Thoracic aorta (tissue), 2 donors: ENCODE measurements at places on chromosomes 4 and X. TPM values are rescaled to one million over a fixed set of nuclear protein-coding genes. Genes with fewer than 3 reads are reported as not detected.

The ETDA gene
- total RNA-seq, result not detected

The RIBC1 gene
- total RNA-seq, result not detected

The PAGE2 gene
- total RNA-seq, result not detected

The RBMXL3 gene
- total RNA-seq, result not detected

The GAK gene
- total RNA-seq, result 111 TPM

The HPSE gene
- 1.4 TPM for total RNA-seq

The TTC29 gene
- total RNA-seq, result not detected

The TNIP3 gene
- total RNA-seq, result 1.1 TPM

The AASDH gene
- 7.9 TPM for total RNA-seq

The OTUD6A gene
- not detected for total RNA-seq

DNA sequence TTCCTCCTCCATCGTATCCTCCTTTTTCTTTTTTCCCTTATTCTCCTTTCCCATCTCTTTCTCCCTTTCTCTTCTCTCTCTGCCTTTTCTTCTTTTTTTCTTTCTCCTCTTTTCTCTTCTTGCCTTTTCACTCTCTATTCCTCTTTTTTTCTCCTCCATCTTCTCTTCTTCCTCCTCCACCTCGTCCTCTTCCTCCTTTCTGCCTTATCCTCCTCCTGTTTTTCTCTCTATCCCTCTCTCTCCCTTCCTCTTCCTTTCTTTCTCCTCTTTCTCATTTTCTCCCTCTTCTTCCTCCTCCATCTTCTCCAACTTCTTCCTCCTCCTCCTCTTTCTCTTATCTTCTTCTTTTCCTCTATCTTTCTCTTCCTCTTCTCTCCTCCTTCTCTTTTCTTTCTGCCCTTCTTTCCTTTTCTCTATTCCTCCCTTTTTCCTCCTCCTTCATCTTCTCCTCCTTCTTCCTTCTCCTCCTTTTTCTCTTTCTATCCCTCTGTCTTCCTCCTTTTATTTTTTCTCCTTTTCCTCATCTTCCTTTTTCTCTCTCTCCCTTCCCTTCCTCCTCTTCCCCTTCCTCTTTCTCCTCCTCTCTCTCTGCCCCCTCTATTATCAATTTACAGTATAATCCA, 269.1 kb downstream of the DHRSX start:
- DNase-seq, result no peak
- no peaks in the 10 kb centered on the region for H3K27me3 ChIP-seq
- H3K4me1 ChIP-seq, result no peaks in the 10 kb centered on the region

DNA sequence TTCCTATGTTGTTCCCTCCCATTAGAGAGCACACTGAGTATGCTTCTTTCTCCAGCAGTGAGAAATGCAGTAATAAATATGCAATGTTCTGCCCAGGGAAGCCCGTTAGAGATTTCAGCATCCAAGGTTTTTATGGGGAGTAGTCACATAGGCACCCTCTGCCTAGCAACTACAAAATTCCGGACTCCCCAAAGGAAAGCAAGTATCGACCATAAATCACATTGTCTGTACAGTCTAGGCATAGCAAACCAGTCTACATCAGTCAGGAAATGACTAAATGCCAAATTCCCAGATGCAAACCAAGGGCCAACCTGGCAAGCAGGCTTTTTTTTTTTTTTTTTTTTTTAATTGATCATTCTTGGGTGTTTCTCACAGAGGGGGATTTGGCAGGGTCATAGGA, 34.8 kb downstream of the GPR101 start:
- no peak overlapping the region for H3K4me3 ChIP-seq
- no peak for DNase-seq
- no peaks in the 10 kb centered on the region for H3K27me3 ChIP-seq
- H3K36me3 ChIP-seq, result no peaks in the 10 kb centered on the region
- no peaks in the 10 kb centered on the region for H3K4me1 ChIP-seq

DNA sequence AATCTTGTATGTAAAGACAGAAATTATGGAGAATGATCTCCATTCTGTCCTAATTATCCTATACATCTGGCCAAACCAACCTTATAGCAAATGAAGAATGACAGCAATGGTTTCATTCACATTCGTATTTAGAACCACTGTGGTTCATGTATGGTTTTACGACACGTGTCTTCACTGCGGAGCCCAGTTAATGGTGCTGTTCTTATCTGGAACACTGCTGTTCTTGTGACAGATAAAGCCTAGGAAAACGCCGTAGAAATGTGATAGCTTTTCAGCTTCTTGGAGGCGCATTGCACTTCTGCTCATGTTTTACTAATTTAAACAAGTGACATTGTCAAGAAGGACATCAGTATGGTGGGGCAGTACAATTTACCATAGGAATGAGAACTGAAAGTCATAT, 2266.4 kb upstream of the TENM3 start:
- no peak overlapping the region for H3K27ac ChIP-seq
- no peaks in the 10 kb centered on the region for H3K36me3 ChIP-seq
- no peaks in the 10 kb centered on the region for H3K27me3 ChIP-seq
- DNase-seq, result no peak
- no peaks in the 10 kb centered on the region for H3K4me1 ChIP-seq
- H3K4me3 ChIP-seq, result no peak overlapping the region

GRCh38 chr4:62250100-62250499, 1050.0 kb downstream of the ADGRL3 start:
- no peak overlapping the region for H3K27ac ChIP-seq
- no peaks in the 10 kb centered on the region for H3K4me1 ChIP-seq
- H3K4me3 ChIP-seq, result no peak overlapping the region
- no peaks in the 10 kb centered on the region for H3K27me3 ChIP-seq

DNA sequence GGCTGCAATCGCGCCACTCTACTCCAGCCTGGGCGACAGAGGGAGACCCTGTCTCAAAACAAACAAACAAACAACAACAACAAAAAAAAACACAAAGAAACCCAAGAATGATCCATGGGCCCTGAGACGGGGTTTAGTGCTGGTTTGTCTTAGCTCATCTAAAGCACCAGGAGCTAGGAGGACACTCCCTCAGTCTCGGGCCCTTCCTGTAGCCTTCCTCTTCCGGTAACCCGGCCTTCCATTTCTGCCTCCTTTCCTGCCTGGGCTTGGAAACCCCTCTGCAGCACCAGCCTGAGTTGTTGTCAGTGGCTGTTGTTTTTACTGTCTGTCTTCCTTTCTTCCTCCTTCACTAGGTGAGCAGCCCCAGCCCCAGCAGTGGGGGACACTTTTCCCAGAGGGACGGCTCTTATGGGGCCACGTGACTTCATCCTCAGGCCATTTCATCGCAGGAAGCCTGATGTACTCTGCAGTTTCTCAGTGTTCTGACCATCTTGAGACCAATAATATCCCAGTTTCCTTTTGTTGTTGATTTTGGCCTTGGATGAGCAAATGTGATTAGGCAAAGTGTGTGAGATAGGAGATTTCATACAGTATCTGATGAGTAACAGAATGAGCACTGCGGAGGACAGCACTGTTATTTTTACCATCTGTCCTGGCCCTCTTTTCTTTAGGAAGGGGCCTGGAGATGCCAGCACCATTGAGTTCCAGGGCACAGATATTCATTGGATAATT, 90.1 kb downstream of the ANAPC4 start:
- no peak overlapping the region for H3K4me3 ChIP-seq
- H3K4me1 ChIP-seq, result no peaks in the 10 kb centered on the region
- no peak for DNase-seq
- H3K36me3 ChIP-seq, result no peaks in the 10 kb centered on the region
- H3K27me3 ChIP-seq, result no peaks in the 10 kb centered on the region

DNA sequence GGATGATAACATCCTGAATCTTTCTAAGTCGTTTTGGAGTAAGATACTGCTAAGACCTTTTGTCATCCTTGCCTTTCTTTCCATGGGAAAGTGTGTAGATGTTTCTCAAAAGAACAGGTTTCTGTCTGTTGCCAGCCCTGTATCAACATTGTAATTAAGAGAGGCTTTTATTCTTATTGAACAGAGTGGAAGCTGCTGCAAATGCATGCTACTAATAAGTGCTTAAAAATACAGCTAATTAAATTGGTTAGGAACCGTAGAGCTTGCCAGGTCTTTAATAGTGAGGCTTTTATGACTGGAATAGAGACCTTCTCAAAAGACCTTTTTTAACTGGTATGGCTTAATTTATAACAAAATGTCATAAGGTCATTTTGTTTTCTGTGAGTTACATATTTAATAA, 34.4 kb downstream of the INTU start:
- no peaks in the 10 kb centered on the region for H3K36me3 ChIP-seq
- no peak overlapping the region for H3K27ac ChIP-seq
- H3K27me3 ChIP-seq, result no peaks in the 10 kb centered on the region
- no peak overlapping the region for H3K4me3 ChIP-seq

DNA sequence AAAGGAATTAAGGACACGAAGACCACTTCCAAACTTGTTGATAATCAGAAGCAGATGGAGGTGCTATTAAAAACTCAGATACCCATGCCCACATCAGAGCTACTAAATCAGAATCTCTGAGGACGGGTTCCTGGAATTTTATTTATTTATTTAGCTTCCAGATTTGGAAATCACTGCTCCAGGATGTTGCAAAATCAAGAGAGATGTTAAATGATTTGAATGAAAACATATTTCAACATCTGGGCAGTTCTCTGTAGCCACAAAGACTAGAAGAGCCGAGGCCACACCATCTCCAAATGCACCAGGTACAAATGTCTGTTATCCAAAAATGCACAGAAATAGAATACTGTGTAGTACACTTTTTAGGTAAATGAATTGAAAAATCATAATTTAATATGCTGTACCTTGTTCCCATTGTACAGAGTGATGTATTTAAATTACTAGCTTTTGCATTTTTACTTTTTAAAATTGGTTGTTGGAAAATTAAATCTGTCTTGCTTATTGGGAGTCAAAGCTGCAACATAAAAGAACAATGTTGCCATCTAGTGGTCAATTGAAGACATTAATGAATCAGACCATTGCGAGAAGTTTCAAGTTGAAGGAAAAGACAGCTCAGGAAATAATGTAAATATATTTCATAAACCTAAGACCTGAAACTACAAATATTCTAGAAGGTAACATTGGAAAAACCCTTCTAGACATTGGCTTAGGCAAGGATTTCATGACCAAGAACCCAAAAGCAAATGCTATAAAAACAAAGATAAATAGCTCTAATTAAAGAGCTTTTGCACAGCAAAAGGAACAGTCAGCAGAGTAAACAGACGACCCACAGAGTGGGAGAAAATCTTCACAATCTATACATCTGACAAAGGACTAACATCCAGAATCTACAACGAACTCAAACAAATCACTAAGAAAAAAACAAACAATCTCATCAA, 151.3 kb upstream of the TTC29 start:
- peaks cover 11% of the 10 kb centered on the region for H3K4me1 ChIP-seq
- H3K36me3 ChIP-seq, result no peaks in the 10 kb centered on the region
- no peak overlapping the region for H3K4me3 ChIP-seq
- no peak for DNase-seq
- H3K27me3 ChIP-seq, result no peaks in the 10 kb centered on the region
- H3K27ac ChIP-seq, result no peak overlapping the region

- H3K27me3 ChIP-seq, result no peaks in the 10 kb centered on the region
- H3K27ac ChIP-seq, result no peak overlapping the region
- peaks cover 56% of the 10 kb centered on the region for H3K36me3 ChIP-seq
- no peaks in the 10 kb centered on the region for H3K4me1 ChIP-seq
- no peak overlapping the region for H3K4me3 ChIP-seq
Observed at GRCh38 chr4:7004331-7004730, 38.8 kb upstream of the TADA2B start.

- H3K4me3 ChIP-seq, result no peak overlapping the region
- no peaks in the 10 kb centered on the region for H3K4me1 ChIP-seq
- no peak overlapping the region for H3K27ac ChIP-seq
- DNase-seq, result no peak
- no peaks in the 10 kb centered on the region for H3K36me3 ChIP-seq
Observed at GRCh38 chr4:163350672-163351071, 7.0 kb downstream of the NPY5R start.

DNA sequence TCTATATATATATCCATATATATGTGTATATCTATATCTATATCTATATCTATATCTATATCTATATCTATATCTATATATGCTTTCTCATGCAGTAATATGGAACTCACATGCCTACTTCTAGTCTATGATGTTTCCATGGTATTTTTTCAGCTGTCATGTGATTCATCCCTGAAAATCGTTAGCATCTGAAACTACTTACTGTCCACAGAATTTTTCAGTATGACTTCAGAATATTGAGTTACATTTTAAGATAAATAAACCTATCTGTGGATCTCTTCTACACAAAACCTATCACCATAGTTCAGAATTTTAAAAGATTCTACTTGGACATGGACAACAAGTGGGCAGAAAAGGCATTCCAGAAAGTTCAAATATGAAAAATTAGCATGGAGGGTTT, 855.1 kb upstream of the INTU start:
- H3K27ac ChIP-seq, result no peak overlapping the region
- no peaks in the 10 kb centered on the region for H3K27me3 ChIP-seq
- no peak for DNase-seq
- H3K4me3 ChIP-seq, result no peak overlapping the region
- H3K36me3 ChIP-seq, result no peaks in the 10 kb centered on the region

DNA sequence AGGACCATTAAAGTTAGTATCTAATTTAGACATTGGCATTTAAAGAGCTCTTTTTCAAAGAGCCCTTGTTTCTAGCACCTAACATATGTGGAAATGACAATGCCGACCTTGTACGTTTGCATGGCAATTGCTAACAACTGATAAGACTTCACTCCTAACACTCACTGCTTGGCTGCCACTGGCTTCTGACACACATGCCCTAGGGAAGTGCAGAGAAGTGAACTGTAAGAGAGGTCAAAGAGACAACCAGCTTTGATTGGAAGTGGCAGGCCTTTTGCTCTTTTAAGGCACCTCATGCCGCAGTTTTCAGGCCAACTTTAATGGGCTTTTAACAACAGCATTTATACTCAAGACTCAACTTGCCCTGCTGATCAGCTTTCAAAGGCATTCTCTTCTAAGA, 158.4 kb downstream of the RAB28 start:
- no peaks in the 10 kb centered on the region for H3K36me3 ChIP-seq
- H3K27ac ChIP-seq, result no peak overlapping the region
- H3K27me3 ChIP-seq, result no peaks in the 10 kb centered on the region
- no peak for DNase-seq

GRCh38 chr4:83725336-83726085, 189.6 kb downstream of the GPAT3 start:
- H3K27me3 ChIP-seq, result no peaks in the 10 kb centered on the region
- no peak for DNase-seq
- no peaks in the 10 kb centered on the region for H3K4me1 ChIP-seq

GRCh38 chrX:133151336-133151735, 54.4 kb upstream of the USP26 start:
- no peak overlapping the region for H3K27ac ChIP-seq
- no peaks in the 10 kb centered on the region for H3K36me3 ChIP-seq
- H3K27me3 ChIP-seq, result no peaks in the 10 kb centered on the region
- H3K4me3 ChIP-seq, result no peak overlapping the region
- H3K4me1 ChIP-seq, result no peaks in the 10 kb centered on the region

GRCh38 chrX:40177117-40177430, 79.3 kb upstream of the BCOR start:
- no peaks in the 10 kb centered on the region for H3K36me3 ChIP-seq
- no peaks in the 10 kb centered on the region for H3K27me3 ChIP-seq
- peaks cover 7% of the 10 kb centered on the region for H3K4me1 ChIP-seq
- no peak for DNase-seq
- H3K4me3 ChIP-seq, result peak overlapping the region; percentile 81

GRCh38 chr4:5678977-5679376, 29.4 kb downstream of the EVC2 start:
- no peak overlapping the region for H3K4me3 ChIP-seq
- no peaks in the 10 kb centered on the region for H3K4me1 ChIP-seq
- no peak for DNase-seq
- no peak overlapping the region for H3K27ac ChIP-seq
- H3K36me3 ChIP-seq, result peaks cover 57% of the 10 kb centered on the region
